ENCODE measurements at places on chromosomes 1 and 21.

- DNase-seq = no peak
These were observed 5.3 kb upstream of the RLF start for GRCh38 chr1:40155910-40156309.

DNA sequence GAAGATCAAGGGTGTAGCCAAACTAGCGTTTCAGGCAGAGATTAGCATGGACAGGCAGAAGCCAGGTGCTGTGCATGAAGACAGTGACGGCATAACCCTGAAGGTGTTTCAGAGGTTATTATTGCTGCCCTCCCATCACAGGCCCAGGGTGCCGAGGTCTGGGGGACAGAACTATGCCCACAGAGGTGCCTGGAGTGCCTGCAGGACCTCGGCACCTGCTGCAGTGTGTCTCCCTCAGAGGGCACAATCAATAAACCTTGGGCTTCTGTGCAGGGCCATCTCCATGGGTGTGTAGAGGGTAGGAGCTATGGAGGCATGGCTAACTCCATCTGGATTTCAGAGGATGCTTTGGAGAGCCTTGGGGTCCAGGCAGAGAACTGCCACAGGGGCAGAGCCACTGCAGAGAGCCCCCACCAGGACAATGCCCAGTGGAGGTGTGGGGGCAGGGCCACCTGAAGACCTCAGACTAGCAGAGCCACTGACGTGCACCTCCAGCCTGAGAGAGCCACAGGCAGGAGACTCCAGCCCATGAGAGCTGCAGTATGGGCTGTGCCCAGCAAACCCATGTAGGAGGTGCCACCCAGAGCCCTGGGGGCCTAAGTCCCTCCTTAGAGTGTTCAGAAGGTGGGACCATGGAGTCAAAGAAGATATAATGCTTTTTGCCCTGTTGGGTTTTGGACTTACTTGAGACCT lies 5.7 kb upstream of the ABCG1 start:
- DNase-seq = no peak

- DNase-seq = no peak
These were observed 4.3 kb upstream of the TTC22 start for GRCh38 chr1:54805466-54805865.

GRCh38 chr1:21384620-21385019 lies 55.3 kb upstream of the NBPF3 start:
- DNase-seq = peak; percentile 41

- DNase-seq = peak; percentile 83
These were observed 9.1 kb upstream of the GPR88 start for GRCh38 chr1:100528871-100529270.

GRCh38 chr1:87268111-87268510 lies 60.6 kb upstream of the LMO4 start:
- DNase-seq = no peak

- peak; percentile 42 for DNase-seq
These were observed 509.8 kb upstream of the ADAMTS5 start for GRCh38 chr21:27476696-27477095.

GRCh38 chr1:121483961-121484424 lies 299.2 kb downstream of the SRGAP2C start:
- DNase-seq = no peak

DNA sequence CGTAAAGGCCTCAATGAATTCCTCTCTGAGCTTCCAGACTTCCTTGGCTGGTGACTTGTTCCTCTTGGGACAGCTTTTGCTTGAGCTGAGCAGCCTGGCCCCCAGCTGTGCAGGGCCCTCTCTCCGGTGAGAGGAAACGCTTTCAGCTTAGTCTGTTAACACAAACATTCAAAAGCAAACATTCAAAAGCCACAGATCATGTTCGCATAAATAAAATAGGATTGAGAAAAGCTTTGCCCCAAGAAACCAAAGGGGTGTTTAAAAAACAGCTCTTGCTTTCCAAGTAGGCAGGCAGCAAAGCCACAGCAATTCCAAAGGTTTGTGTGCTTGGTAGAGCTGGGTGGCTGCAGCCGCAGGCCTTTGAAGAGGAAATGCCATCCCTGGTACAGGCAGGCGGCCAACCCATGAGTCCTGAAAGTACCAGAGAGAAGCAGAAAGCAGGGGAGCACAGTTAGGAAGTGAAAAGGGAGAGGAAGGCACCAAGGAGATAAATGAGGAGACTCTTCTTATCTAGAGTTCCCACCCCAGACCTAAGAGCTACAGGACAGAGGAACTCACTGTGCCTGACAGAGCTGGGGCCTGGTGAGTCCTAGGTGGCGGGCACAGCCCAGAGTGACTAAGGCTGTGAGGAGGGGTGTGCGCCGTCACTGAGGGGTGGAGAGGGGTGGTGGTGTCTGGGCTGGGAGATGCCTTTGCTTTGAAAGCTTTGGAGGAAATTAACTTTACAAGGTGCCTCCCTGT lies 48.4 kb downstream of the CCN1 start:
- DNase-seq = peak; percentile 73

DNA sequence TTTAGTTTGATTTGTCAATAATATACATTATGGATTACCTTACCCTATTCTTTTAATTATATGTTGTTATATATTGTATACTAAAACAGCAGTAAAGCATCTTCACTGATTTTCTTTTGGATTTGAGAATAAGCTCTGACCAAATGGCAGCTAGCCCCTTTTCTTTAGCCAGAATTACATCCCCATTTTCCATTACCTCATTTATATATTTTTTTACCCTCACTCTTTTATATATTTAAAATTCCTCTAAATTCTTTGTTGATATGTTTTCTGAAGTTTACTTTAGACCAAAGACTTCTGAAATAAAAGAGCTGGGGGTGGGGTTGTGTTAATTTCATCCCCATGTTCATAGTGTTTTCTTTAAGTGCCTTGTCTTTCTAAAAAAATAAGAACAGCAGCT lies 24.6 kb downstream of the ANGPTL1 start:
- peak; percentile 46 for DNase-seq

DNA sequence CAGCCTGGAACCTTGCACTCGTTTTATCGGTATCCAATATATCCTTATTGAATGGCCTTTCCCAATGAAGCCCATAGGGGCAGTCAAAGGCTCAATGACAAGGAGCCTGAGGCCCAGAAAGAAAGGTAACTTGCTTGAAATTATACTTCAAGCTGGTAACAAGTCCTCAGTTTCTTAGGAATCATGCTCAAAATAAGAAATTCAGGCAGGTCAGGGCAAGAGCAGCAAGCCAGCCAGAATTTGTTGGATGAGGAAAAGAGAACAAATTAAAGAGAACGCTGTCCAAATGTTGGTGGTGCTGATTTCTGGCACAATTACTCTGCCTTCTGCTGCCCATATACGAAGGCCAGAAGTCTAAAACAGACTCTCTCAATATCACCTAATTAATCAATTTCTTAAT lies 77.6 kb downstream of the DDX20 start:
- peak; percentile 51 for DNase-seq

GRCh38 chr1:189662190-189662589 lies 815.5 kb downstream of the BRINP3 start:
- DNase-seq = no peak

GRCh38 chr1:93692026-93692425 lies 10.4 kb upstream of the BCAR3 start:
- peak; percentile 74 for DNase-seq

DNA sequence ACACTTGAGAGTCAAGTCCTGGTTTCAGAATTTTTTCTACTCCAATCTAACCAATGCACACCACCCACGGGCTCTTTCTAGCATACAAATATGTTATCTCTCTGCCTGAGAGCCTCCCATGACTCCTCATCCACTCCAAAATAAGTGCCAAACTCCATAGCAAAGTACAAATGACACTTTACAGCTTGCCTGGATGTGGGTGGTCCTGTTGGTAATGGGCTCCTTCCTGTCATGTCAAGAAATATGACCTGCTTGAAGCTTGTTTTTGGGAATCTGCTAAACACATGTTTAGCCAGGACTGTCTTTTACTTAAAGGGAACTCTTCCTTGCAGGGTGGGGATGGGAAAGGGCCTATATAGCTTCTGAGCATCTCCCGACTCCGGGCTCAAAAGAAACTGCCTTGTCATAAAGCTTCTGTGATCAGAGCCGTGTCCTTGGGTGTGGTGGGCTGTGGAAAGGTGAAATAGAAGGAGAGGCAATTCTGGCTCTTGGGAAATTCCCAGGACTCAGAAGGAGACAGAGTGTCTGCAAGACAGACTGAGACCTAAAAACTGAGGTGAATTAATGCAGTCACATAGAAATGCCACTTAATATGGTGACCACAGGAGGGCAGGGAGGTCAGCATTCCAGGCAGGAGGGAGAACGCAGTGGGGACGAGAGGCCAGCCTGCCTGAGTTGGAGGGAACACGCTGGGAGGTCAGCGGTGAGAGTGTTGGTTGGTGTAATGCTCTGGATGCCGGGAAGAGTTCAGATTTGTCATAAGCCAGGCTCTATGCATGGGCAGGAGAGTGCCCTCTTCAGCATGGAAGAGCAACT lies 6.1 kb upstream of the IGFN1 start:
- DNase-seq = peak; percentile 60

- DNase-seq = peak; percentile 41
These were observed 1.2 kb upstream of the CAMTA1 start for GRCh38 chr1:6783936-6784559.

- DNase-seq = peak; percentile 64
These were observed at the start of gene KIF26B for GRCh38 chr1:245154429-245155271. Gene KIF26B, plus strand, starts transcription at chr1:245154985. Its CDS starts 440 bp downstream, at chr1:245155425.

GRCh38 chr1:116325922-116326321 lies 47.1 kb upstream of the ATP1A1 start:
- no peak for DNase-seq

- no peak for DNase-seq
These were observed 20.9 kb upstream of the SH3BGRL3 start for GRCh38 chr1:26259005-26259404.

DNA sequence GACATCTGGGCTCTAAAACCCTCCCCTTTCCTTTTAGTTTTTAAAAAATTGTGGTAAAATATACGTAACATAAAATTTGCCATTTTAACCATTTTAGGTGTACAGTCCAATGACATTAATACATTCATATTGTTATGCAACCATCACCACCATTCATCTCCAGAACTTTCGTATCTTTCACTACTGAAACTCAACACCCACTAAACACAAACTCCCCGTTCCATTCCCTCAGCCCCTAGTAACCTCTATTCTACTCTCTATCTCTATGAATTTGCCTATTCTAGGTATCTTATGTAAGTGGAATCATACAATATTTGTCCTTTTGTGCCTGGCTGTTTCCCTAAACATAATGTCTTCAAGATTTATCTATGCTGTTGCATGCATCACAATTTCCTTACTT lies 19.4 kb upstream of the TTC4 start:
- no peak for DNase-seq

- DNase-seq = no peak
These were observed 34.7 kb downstream of the IFNAR1 start for GRCh38 chr21:33359446-33359845.

- DNase-seq = no peak
These were observed 117.8 kb upstream of the PLXNA2 start for GRCh38 chr1:208362011-208362410.

- DNase-seq = no peak
These were observed 52.1 kb downstream of the SYDE2 start for GRCh38 chr1:85148524-85149250.

DNA sequence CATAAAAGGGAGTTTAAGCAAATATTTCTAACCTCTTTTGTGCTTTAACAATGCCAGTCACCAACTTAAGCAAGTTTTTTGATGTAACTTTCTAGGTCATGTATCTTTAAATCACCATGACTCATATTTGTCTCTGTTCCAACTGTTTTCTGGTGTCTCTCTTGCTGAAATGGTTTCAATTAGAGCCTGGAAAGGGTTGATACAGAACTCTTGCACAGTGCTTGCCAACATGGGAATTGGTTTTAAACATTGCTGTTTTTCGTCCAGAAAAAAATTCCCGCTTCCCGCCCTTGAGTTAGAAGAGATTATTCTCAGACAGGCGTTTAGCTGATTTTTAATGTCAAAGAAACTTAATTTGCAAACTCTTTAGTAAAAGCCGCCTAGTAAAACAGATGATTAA lies 46.4 kb upstream of the SLC22A15 start:
- peak; percentile 72 for DNase-seq

- no peak for DNase-seq
These were observed 65.9 kb downstream of the DNTTIP2 start for GRCh38 chr1:93813076-93813475.

- DNase-seq = no peak
These were observed 26.1 kb upstream of the SLC30A1 start for GRCh38 chr1:211605034-211605433.

DNA sequence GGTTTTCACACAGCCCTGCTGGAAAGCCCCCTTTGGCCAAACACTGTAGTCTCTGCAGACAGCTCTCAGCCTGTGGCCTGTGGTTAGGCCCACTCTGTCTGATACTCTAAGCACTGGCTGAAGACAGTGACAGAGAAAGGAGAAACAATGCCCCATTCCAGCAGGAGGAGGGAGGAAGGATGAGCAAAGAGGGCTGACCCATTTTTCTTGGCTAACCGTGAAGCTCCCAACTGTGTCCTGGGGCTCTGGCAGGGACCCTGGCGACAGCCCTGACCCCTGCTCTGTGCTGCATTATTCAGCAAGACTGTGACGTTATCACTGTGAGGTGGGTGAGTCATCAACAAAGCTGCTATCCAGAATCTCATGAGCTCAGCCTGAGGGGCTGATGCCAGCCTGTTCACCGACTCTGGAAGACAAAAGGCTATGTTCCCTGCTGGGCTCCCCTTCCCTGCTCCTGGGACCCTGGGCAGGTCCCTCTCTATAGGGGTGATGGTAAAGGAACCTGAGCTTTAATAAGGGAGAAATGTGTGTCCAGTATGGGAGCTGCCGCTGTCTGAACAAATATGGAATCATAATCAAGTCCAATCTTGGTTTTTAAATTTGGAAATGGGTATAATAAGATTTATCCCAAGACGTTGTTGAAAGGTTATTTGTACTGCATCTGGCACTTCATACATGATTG lies 107.0 kb downstream of the RHOU start:
- DNase-seq = no peak

DNA sequence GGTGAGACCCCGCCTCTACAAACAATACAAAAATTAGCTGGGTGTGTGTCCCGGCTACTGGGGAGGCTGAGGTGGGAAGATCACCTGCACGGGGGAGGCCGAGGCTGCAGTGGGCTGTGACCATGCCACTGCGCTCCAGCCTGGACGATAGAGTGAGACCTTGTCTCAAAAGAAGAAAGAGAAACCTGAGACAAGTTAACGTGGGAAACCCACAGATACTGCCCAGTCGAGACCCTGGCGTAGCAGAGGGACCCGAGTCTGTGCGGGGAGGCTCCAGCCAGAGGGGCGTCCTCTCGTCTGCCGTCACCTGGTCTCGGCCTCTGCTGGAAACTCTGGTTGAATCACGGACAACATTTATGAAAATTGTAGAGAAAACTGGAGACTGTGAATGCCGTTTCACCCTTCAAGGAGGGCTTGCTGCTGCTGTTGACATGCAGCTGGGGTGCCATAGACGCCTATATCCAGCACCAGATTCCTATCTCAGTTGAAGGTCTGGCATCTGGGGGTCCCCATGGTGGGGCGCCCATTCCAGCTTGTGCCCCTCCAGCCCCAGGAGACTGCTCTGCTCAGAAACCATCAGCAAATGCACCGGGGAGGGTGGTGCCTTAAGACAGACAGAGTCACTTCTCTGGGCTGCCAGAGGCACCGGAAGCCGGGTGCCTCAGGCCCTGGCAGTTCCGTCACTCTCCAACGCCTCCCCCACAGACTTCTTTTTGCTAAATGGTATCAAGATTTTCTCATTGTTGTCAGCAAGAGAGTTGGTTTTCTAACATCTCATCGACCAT lies 13.6 kb upstream of the CDK11B start:
- no peak for DNase-seq

- peak; percentile 74 for DNase-seq
These were observed 5.7 kb downstream of the AHDC1 start for GRCh38 chr1:27598295-27598687.
